CD4-positive, alpha-beta T cell treated with Interferon alpha-2 for 1 hour (primary cell): ENCODE measurements at places on chromosomes 2 and 18.

GRCh38 chr18:30730915-30731314, 311.6 kb downstream of the DSC3 start:
- DNase-seq = no peak

- no peak for DNase-seq
These were observed 219.7 kb upstream of the EPHA4 start for GRCh38 chr2:221791844-221792243.

DNA sequence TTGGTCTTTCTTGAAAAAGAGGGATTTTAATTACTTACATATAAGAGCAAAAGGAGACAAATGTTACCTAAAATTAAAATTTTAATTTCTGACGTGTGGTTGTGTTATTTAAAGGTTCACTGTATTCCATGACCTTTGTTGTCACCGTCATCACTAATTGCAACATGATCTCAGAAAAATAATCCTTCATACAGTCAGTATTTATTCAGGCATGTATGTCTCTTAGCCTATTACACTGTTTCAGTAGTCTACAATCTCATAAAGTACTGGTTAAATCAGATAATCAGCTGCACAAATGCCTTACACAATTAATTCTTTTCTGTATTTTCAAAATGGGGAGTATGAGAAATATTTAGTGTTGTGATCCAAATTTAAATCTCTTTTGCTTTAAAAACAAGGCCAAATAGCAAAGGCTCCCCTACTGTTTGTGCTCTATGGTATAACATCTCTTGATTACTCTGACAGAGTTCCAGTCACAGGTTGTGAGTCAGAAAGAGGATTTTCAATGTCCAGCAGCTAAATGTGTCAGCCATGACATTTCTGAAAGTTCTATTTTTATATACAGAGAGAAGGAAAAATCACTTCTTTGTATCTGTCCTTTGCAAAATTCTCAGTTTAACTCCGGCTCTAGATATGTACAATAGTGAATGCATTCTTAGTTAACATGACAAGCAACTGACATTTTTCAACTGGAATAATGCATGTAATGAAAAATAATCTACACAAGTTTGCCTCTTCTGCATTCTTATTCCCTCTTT, 184.0 kb downstream of the FIGN start:
- no peak for DNase-seq

GRCh38 chr2:74092275-74092674, 55.4 kb downstream of the BOLA3 start:
- DNase-seq = no peak

DNA sequence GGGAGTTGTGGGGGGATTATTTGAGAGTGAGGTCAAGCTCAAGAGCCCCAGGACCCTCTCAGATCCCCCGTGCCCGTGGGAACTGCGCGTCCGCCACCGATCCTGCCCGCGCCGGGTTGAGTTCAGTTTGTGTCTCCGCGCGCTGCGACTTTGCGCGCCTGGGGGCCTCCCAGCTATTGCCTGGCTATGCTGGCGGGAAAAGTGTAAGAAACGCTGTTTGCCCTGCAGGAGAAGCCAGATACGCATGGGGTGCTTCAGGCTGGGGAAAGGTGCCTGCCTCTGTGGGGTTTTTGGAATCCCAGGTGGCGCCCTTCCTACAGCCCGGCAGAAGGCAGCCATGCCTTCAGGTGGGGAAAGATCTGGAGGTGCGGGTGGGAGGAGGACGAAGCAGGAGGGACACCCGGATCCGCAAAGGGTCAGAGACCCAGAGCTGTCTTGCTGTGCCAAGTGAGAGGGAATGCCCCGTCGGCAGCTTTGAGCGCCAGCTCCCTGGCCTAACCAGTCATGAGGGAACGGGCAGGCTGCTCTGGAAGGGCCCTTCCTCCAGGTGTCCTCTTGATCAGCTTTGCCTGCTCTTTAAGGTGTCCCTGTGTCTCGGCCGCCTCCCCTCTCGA, 22.5 kb downstream of the TEX44 start:
- DNase-seq = no peak

GRCh38 chr18:48361801-48362200, 47.4 kb downstream of the ZBTB7C start:
- no peak for DNase-seq

DNA sequence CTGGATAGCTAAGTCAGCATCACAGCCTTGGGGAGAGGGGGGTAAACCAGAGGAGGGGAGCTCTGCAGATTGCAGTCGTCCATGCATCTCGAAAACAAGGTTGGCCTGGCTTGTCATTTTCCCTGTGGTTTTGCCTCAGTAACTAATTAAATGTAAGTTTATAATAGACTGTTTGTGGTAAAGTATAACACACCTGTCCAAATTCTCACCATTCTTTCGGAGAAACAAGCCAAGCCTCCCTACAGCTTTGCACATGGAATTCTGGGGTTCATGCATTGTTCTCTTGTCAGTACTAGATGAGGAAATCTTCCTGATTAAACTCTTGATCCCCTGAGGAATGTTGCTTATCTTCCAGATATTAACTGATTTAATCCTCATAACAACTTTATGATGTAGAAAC, 1065.2 kb upstream of the FAM98A start:
- no peak for DNase-seq

- DNase-seq = no peak
These were observed 92.8 kb downstream of the MARCHF4 start for GRCh38 chr2:216279459-216279858.

GRCh38 chr2:179336782-179337534, 72.3 kb upstream of the SESTD1 start:
- DNase-seq = no peak

DNA sequence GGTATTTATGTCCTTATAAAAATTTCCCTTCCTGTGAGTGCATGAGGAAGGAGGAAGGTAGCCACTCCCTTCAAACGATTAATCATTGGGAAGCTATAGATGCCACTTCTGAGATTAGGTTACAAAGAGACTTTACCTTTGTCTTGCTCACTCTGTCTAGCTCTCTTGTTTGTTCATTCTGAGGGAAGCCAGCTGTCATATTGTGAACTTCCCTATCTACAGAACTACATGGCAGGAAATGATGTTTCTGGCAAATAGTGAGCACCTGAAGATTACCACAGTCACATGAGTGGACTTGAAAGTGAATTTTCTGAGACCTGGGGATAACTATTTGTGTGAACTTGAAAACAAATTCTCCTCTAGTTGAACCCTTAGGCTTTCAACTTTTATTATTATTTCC, 776.8 kb downstream of the CCDC85A start:
- DNase-seq = no peak

DNA sequence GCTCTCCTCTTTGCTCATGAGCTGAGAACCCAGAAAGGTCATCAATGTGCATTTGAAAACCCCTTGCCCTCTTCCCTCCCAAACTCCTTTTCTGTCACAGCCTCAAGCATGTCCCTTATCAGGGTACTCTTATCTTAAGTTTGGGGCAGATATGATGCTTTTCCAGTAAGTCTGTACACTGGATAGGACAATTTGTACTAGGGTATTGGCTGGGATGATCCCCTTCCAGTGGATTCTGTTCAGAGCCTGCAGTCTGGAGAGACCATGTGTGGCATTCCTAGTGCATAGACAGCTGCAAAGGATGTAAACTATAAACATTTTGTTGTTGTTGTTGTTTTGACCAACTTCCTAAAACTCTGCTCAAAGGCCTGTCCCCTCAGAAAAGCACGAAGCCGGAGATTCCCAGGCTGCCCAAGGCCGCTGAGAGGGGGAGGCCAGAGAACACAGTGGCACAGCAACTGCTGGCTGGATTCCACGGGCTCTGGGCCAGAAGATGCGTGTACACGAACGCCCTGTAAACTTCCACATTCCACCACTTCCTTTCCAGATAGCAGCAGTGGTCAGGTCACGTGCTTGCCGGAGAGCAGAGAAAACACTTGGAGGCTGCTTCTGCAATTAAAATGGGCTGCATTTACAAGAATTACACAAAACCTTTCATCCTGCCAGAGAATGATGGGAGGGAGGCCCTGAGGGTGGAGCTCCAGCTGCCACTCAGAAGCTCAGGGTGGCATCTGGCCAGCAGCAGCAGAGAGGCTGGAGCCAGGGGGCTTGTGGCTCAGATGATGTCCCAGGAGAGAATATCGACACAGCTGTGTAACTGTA, 42.1 kb downstream of the BMP10 start:
- DNase-seq = peak; percentile 84

DNA sequence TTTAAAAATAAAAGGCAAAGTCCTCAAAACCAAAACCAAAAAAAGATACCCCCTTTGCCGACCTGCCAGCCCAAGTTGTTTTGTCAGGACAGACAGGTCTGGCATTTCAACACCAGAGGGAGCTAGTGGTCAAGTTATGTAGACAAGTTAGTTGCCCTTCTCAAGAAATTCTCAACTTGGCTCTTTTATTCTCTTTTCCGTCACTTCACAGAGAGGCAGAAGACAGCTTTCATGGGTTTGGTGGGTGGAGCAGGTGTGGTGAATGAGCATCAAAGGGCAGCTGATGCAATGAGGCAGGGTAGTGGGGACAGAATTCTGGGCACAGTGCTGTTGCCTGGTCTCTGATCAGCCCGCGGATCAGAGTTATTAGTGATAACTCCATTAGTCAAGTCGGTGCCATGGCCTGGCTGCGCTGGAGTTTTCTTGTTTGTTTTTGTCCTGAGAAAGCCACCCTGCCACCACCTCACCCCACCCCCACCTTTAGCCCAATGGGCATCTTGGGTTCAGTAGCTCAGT, 303.7 kb upstream of the EPAS1 start:
- DNase-seq = peak; percentile 54

- DNase-seq = no peak
These were observed 149.7 kb upstream of the ZNF236 start for GRCh38 chr18:76672627-76673026.

DNA sequence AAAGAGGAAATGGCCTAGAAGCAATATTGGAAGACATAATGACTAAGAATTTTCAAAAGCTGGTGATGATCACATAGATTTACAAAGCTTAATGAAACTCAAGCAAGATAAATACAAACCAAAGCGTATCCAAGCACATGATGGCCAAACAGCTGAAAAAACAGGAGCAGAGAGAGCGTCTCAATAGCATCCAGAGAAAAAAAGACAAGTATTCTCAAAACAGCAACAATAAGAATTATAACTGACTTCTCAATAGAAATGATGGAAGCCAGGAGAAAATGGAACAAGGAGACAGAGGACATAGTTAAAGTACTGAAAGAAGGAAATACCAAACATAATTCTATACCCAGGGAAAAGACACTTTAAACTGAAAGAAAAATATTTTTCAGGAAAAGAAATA, 437.2 kb upstream of the TNP1 start:
- DNase-seq = no peak

DNA sequence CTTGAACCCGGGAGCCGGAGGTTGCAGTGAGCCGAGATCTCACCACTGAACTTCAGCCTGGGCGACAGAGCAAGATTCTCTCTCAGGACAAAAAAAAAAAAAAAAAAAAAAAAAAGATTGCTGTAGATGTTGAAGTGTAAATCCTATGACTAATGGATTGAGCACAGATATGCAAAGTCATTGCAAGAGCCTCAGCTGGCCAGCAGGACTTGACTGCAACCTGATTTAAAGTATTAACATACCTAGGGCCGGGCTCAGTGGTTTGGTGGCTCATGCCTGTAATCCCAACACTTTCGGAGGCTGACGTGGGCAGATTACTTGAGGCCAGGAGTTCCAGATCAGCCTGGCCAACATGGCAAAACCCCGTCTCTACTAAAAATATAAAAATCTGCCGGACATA, 103.4 kb upstream of the MSH2 start:
- DNase-seq = no peak

- no peak for DNase-seq
These were observed 14.7 kb downstream of the PID1 start for GRCh38 chr2:229256376-229256775.

DNA sequence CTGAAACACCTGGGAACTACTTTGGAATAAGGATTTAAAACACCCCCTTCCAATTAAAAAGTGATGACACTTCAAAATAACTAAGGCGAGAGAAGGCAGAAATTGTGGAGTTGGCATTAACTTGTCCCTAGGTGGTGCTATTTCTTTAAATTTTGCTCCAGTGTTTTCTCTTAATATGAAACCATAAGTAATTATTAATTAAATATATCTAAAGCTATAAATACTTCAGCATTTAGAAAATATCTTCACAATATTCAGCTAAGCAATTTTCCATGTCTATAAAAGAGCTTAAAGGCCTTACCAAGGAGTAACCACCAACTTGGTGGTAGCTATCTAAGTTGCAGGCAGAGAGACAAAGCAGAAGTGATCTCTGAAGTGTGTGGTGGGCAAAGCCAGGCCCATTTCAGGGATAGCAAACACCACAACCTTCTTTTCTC, 186.8 kb upstream of the PGAP1 start:
- peak; percentile 55 for DNase-seq

DNA sequence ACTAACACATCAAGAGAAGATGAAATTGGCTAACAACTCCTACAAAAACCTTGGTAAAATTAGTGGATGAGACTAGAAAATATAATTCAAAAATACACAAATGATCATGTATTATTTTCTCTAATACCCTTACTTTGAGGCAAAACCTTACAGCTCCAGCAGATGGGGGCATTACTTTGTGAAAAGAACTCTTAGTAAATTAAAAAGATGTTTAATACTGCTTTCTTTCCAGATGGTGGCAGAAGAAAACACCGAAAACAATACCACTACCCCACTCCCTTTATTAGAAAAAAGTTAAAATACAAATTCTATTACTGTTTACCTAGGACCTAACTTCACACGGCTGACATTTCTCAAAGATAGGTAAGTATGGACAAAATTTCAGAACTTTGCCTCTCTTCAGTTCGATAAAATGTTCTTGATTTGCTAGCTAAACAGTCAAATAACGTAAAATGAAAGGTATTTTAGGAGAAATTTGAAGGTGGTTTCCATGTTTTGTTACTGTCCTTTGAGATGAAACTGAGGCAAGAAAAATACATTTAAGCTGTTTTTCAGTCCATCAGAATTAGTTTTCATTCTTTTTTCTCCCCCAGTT, 30.6 kb downstream of the ORC4 start:
- peak; percentile 71 for DNase-seq

DNA sequence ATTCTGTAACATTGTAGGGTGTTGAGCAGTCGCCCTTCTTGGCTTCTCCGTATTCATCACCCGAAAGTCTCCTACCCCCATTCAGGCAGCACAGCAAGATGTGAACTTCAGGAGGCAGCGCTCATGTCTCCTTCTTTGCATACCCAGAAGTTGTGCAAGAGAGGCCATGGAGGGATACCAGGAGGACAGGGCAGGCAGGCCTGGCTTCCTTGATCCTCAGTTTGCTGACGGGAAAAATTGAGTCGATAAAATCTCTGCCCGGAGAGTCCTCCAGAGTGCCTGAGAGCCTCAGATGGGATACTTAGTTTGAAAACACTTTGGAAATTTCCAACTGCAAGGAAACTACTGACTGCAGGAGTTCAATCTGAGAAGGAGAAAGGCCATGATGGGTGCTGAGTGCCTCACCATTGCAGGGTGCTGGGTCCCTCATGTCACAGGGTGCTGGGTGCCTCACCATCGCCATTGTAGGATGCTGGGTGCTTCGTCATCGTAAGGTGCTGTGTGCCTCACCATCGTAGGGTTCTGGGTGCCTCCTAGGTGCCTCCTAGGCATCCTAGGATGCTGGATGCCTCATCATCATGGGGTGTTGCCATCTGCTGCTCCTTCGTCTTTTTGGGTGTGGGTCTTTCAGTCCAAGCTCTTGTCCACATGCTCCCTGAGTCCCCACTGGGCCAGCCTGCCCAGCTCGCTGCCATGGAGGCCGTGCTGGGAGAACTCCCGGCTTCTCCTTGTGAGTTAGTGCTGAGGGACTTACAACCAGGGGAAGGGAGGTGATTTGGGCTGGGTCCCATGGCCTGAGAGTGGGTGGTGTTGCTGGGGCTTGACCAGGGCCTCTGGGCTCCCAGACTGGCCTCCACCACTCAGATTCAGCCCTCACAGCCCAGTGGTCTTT, 162.4 kb downstream of the DDX1 start:
- DNase-seq = no peak
